ENCODE measurements at places on chromosomes 5 and 9.
A peak's percentile ranks its signal among the peaks of the same experiment; 100 is the strongest.

GRCh38 chr9:93065135-93065720, 6.7 kb downstream of the SUSD3 start:
- no peak for DNase-seq

- DNase-seq, result no peak
Observed at GRCh38 chr5:133403741-133404364, 208.5 kb downstream of the FSTL4 start.

GRCh38 chr5:34534523-34535103, 121.5 kb upstream of the RAI14 start:
- peak; percentile 82 for DNase-seq

- DNase-seq, result no peak
Observed at GRCh38 chr5:175230299-175230698, 213.7 kb downstream of the DRD1 start.

- DNase-seq, result no peak
Observed at GRCh38 chr5:153792305-153792704, 246.4 kb downstream of the FAM114A2 start.

DNA sequence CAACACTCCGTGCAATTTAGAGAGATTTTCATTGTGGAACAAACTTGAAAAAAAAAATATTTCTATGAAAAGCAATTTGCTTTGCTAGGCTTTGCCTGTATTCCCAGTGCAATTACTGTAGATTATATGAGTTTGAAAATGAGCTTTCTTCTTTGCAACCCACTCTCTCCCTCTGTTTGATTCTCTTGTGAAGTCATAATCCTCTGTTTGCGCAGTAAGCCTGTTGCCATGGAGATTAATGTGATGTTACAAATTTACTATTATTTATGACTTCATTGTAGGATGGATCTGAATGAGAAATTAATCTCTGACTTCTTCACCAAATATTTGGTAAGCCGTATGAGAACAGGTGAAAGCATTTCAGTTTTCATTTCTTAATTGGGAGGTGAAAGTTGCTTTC, 320.3 kb downstream of the SPATA31D1 start:
- DNase-seq, result no peak

DNA sequence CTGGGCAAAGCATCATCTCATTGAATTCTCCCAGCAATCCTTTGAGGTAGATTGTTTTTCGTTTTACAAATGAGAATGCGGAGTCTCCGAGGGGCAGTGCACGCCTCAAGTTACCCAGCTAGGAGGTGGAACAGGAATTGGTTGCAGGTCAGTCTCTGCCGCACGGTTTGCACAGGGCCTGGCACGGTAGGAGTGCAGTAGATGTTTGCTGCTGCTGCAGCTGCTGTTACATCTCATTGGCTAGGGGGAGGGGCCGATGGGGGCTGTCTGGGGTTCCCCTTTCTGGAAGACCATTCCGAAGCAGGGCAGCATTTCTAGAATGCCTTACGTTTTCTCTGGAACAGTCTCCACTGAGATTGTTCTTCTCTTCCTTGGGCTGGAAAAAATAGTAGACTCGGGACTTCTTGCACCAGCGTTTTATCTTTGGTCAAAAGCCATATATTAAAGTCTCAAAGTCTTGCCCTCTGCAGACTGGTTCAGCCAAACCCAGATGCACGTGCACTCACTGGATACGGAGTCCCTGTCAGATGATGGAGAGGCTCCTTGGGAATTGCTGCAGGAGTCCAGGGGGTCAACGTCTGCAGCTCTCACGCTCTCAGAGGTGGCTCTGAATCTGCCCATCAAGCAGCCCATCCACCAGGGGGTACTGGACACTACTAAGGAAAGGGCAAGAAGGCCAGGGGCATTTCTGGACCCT, 1.2 kb downstream of the USP20 start:
- no peak for DNase-seq

DNA sequence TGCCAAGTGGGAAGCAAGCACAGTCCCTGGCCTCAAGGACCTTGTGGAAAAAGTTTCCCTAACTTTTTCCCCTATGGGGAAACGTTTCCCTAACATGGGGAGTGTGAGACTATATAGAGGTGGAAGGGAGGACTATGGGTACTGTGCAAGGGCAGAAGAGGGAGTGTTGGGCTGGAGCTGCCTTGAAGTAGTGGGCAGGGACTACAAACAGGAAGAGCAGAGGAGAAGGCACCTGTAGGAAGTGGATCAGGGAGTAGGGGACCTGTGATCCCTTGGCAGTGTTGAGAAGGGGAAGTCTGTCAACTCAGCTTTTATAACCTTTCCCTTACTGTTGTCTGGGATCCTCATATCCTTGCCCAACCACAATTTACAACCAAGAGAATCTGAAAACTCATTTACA, 1.4 kb downstream of the CMYA5 start:
- no peak for DNase-seq

- DNase-seq, result no peak
Observed at GRCh38 chr5:102279711-102280110, 16.4 kb downstream of the SLCO4C1 start.

- DNase-seq, result no peak
Observed at GRCh38 chr9:93299418-93300174, 115.7 kb downstream of the WNK2 start.

- no peak for DNase-seq
Observed at GRCh38 chr5:114176356-114176755, 185.5 kb upstream of the KCNN2 start.

- no peak for DNase-seq
Observed at GRCh38 chr5:132510076-132510475, 19.5 kb upstream of the IRF1 start.

DNA sequence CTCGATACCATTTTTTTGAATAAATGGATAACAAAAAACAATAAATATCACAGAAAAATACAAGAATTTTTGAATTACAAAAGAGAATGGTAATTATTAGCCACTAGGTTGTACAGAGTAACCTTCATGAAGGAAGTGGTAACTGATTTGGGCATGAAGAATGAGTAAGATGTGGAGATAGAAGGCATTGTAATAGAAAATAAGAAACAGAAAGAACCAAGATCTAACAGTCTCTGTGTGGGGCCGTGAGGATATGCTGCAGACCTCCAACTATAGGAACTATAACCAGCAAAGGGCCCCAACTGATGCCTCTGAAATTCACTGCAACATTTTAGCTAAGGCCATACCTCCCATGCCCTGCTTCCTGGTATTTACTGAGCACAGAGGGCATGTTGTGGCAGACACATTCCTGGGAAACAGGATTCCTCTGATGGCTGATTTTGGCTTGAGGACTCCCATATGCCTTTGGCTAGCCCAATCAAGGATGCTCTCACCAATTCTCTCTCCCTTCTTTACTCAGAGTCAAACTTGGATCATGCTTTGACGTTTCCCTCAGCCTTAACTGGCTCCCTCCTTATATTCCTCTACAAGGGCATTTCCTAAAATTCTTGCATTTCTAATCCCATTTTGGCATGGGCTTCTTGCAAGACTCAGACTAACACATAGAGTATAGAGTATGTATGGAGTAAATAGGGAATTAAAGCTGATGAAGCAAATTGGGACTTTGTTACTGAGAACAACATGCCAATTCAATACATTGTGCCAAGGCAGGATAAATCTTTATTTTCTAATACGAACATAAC, 208.9 kb downstream of the PDE4D start:
- no peak for DNase-seq

DNA sequence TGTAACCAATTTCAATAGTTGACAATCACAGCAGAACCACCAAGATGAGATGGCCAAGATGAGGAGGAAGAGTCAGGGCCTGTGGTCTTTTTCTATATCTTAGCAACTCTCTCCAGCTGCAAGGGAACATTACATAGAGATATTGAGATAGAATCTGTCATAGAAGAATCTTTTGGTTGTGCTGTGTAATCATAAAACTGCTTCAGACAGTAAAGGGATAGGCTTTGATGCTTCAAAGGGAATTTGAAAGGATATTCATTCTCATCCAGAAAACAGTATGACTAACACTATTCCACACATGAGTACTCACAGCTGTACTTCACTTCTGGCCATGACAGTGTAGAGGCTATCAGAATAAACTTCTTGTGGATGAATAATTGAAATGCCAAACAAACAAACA, 145.9 kb downstream of the YIPF5 start:
- no peak for DNase-seq

DNA sequence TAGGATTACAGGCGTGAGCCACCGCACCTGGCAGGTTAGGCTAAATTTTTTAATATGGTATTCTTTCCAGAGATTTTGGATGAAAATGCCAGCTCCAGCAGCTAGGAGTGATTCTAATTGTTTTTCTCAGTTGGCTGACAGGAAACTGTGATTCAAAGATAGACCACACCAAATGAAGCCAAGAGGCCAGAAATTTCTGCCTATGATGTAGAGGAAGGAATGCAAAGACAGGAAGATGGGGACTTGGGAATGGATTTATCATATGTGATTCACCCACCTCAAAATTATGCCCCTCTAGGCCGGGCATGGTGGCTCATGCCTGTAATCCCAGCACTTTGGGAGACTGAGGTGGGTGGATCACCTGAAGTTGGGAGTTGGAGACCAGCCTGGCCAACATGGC, 53.3 kb downstream of the UGCG start:
- no peak for DNase-seq

GRCh38 chr5:160474084-160474483, 52.4 kb downstream of the PTTG1 start:
- no peak for DNase-seq

- DNase-seq, result no peak
Observed at GRCh38 chr5:30874241-30875034, 319.0 kb upstream of the CDH6 start.

DNA sequence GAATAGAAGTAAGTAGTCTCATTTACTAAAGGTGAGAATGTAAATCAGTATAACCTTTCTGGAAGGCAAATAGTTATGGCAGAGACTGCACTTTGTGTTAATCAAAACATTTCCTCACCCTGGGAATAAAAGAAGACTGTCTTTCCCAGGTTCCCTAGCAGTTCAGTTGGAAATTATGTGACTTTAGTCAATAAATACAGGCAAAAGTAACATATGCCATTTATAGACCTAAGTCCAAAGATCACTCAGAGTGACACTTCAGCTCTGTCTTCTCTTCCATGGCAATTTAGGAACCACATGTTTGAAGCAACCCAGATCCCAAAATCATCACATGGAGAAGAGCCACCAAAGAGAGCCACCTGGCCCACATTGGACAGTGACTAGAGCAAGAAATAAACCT, 160.7 kb upstream of the SV2C start:
- DNase-seq, result no peak

DNA sequence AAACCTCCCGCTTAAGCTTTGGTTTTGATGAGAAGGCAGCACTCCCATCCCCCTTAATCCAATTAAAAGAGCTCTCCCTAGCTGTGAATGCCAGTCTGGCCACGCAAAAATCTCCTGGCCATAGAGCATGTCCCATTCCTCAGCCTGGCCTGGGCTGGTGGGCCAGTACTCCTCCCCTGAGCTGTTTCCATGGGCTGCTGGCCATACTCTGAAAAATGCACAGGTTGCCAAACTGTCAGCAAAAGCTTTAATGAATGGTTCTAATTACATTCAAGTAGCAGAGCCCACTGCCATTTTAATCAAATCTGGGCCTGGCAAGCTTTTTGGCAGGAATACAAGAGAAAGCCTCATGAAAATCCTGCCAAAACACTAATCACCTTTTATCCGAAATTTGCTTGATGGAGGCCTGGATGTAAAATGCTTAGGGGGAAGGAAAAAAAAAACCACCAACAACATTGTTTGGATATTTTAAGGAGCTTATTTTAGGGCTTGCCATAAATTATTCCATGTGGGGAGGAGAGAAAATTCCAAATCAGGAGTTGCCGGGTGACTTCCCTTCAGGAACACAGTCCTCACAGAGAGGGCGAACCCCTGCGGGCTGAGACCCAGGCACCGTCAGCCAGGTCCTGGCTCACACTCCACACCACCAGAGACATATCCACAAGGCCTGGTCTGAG, 243.3 kb downstream of the SEC61B start:
- no peak for DNase-seq

DNA sequence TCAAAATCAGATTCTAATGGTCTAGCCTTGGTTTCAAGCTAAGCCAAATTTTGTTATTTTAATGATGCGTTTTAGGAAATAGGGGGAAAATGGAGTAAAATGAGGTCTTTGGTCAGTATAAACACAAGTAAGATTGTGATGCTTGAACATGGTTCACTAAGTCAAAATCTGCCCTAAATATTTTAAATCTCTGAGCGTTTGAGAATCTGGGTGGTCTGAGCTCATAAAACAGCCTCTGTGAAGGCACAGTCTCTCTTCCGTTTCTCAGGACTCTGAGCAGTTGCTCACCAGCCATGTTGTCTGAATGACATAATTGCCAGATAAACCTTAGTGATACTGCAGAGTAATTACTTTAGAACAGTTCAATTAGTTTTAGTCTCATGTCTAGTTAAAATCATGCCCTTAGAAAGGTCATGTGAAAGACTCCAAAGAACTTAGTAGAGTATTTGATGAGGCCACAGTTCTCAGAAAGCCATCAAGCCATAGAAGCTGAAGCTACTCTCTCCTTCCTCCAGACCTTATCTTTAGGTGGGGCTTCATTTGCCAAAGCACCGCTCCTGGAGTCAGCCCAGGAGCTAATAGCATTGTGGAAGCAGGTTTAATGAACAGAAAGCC, 257.1 kb upstream of the MAP3K1 start:
- DNase-seq, result no peak

DNA sequence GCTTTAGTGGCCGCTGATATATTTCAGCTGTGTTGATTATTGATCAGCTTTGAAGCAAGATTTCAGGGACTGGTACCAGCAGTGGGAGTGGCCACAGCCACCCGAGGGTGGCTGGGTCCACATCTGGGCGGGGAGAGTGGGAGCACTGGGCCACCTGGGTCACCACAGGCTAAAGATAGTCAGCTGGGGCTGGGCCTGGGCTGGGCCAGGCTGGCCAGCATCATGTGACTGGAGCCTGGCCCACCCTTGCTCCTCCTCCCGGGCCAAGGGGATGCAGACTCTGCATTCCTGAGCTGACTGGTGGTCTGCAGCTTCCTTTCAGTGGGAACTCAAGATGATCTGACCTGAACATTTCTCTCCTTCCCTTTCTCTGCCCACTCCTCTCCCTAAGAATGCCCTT, 27.1 kb downstream of the LARP1 start:
- DNase-seq, result no peak

GRCh38 chr9:125850763-125851162, 103.6 kb downstream of the PBX3 start:
- no peak for DNase-seq

- no peak for DNase-seq
Observed at GRCh38 chr9:37918665-37919170, 14.8 kb upstream of the SLC25A51 start.

- no peak for DNase-seq
Observed at GRCh38 chr5:172443441-172444109, 10.8 kb downstream of the SH3PXD2B start.

DNA sequence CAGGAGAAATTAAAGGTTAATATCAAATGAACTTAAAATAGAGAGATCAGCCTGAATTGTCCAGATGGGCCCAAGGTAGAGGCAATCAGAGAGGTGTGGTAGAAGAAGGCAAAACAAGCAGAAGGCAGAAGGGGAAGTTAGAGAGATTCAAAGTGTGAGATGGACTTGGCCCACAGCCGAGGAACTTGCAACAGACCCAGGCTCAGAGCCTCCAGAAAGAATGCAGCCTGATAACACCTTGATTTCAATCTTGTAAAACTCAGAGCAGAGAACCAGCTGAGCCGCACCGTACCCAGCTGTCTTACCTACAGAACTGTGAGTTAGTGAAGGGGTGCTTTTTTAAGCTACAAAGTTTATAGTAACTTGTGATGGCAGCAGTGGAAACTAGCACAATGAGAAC, 190.9 kb downstream of the RFK start:
- no peak for DNase-seq

GRCh38 chr5:133240425-133241091, 188.7 kb downstream of the HSPA4 start:
- DNase-seq, result peak; percentile 62
